Islet precursor cell (in vitro differentiated cells): ENCODE measurements at places on chromosomes 11 and 22.

DNA sequence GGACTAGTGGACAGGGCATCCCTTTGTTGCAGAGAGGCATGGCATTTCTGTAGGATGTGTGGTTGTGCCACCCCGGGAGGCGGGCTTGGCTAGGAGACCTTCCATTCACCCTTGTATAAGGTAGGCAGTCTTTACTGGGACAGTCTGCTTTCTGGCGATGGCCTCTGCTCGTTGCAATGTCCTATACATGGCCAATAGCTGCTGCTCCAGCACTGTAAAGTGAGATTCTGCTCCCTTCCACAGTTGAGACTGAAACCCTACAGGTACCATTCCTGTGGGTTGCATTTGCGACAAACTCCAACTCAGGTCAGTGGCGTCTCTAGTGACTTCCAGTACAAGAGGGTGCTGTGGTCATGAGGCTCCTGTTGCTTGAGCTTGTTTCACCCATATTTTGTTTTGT is 20.4 kb upstream of the APOL3 start:
- peak; percentile 17 for DNase-seq

- no peak for DNase-seq
Measured at GRCh38 chr11:87974797-87975196, 200.4 kb downstream of the RAB38 start.

GRCh38 chr11:76236092-76236999 is 30.0 kb upstream of the WNT11 start:
- DNase-seq: peak; percentile 80

DNA sequence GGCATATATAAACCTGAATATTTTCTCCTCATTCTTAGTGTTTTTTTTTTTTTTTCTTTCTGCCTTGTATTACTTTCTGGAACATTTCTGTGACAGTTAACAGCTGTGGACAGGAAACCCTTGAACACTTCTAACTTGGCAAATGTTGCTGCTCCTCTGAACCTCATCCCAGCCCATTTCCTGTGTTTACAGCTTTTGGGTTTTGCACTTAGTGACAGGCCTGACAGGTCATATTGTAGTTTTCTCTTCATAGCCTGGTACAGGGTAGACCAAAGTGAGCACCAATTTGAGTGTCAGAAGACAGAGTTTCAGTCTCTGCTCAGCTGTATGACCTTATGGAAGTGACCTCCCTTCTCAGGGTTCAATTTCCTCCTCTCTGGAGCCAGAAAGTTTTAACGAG is 91.6 kb downstream of the STIM1 start:
- no peak for DNase-seq

DNA sequence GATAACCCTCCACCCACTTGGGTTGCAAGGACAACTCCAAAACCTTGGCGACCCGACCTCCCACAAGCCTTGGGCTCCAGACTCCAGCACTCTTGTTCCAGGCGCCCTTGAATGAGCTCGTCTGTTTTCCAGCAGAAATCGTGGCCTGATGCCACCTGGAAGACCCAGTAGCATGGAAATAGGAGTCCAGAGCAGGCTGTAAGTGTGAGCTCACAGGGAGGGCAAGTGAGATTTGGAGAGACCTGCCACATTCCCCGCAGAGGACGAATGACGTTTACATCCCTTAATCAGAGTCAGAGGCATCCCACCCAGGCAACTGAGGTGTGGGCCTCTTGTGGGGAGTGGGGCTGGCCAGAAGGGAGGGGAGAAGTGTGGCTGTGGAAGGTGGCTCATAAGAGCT is 71.9 kb downstream of the LDLRAD3 start:
- DNase-seq: no peak

DNA sequence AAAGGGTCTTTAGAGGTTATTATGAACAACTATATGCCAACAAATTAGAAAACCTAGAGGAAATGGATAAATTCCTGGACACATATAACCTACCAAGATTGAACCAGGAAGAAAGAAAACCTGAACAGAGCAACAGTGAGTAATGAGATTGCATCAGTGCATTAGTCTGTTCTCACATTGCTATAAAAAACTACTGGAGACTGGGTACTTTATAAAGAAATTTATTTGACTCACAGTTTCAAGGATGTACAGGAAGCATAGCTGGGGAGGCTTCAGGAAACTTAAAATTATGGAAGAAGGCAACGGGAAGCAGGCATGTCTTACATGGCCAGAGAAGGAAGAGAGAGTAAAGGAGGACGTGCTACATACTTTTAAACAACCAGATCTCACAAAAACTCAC is 70.8 kb upstream of the GNAZ start:
- no peak for DNase-seq

DNA sequence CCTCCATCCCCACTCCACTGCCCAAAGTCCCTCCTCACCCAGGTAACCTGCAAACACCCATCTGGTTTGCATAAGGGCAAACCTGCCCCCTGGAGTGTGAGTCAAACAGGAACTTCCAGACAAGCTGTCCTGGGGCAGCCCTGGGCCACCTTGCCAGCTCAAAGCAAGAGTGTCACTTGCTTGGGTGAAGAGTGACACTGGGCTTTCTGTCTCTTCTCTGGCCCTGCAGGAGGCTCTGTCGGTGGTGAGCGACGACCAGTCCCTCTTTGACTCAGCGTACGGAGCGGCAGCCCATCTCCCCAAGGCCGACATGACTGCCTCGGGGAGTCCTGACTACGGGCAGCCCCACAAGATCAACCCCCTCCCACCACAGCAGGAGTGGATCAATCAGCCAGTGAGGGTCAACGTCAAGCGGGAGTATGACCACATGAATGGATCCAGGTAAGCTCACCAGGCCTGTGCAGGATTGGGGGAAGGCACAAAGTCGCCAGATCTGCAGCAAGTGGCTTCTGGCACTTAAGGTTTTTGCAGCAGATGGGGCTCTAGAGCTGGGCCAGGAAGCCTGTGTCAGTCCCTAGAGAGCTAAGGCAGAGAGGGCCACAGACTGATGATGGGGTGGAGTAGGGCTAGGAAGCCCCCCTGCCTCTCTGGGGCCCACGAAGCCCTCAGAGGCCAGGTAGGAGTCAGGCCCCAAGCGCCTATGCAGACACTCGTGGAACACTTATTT is 64.2 kb downstream of the FLI1 start:
- DNase-seq: no peak

GRCh38 chr11:76385903-76386302 is 4.8 kb downstream of the GVQW3 start:
- DNase-seq: no peak

DNA sequence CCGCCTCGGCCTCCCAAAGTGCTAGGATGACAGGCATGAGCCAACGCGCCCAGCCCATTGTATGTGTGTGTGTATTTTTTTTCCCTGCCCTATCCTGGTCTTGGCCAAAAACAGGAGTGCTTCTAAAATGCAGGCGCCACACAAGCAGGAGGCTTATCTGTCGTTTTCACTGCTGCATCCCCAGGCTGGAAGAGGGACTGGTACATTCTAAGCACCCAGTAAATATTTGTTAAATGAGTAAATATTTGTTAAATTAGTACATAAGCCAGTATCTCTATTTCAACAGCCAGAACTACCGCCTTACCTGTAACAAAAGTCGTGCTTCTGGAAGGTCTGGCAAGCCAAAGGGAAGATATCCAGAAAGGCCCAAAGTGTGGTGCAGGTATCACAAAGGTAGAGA is 24.9 kb downstream of the ASCC2 start:
- no peak for DNase-seq

- peak; percentile 93 for DNase-seq
Measured at GRCh38 chr11:84969103-84969502, 658.0 kb downstream of the DLG2 start.

DNA sequence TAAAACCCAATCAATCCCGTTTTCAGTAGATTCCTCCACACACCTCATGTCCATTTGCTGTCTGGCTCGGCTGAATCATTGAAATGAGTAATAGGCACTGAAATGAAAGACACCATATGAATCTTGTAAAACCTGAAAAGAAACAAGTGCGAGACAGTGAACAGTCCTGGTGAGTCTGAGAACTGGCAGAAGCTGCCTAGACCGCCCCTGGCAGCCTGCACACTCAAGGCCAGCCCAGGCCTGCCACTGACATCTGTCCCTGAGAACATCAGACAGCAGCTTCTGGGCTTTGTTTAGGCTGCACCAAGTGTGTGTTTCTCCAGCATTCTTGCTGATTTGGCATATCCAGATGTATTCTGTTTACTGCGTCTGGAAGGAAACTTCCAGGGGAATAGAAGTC is 44.8 kb downstream of the ENDOD1 start:
- peak; percentile 84 for DNase-seq

GRCh38 chr22:17257121-17258001 is 38.1 kb upstream of the ADA2 start:
- no peak for DNase-seq

DNA sequence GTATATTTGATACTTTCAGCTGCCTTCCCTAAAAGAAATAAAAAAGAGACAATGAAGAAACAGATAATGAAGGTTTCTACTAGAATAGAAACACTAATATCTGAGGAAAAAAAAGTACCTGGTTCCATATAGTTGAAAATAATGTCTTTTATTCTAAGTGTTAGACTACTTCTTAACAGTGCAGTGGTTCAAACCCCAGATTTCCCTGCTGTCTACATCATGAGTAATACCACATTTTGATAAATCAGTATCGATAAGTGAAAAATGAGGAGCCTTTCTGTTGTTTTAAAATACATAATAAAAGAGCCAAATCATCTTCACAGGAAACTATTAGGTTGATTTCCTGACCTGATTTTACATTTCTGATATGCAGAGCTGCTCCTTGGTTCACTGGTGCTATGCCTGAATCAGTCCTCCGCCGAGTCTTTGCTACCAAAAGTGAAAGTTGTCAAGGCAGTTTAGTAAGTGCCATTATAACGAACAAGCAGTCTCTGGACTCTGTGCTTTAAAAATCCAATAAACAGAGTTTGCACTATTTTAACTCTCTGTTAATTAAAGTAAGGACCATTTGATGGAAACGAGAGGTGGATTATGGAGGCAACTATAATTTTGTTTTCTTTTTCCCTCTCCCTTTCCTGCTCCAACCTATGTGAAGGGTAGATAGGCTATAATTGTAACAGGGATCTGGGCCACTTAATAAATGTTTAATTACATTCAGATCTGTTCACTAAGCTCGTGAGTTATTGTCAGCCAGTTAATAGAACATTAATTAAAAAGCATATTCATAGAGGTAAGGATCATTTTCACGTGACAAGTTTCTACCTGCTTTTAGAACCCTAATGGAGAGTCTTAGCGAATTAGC is 724.5 kb upstream of the RAG2 start:
- no peak for DNase-seq

DNA sequence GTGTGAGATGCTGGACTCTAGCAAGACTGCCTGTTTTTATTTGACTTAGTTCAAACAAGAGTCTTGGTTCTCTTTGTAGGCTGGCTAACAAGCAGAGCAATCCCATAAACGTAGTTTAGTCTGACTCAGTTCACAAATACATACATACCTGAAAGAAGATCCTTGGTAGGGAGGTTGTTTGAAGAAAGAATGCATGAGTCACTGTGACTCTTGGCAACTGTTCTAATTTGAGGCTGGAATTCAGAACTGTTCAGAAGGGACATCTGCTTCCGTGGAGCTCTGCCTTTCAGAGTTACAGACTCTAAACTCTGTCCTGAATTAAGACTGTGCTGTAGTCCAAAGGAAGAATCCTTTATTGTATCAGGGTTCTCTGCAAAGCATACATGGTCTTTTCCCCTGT is 32.2 kb downstream of the C2CD3 start:
- peak; percentile 78 for DNase-seq

GRCh38 chr22:39638958-39639357 is 68.4 kb downstream of the CACNA1I start:
- no peak for DNase-seq

GRCh38 chr11:65744026-65744698 is 23.6 kb upstream of the RNASEH2C start:
- peak; percentile 73 for DNase-seq

- DNase-seq: no peak
Measured at GRCh38 chr11:40425168-40425567, 1034.3 kb downstream of the LRRC4C start.

GRCh38 chr11:5065027-5065426 is 4.3 kb upstream of the OR52E1 start:
- DNase-seq: no peak

DNA sequence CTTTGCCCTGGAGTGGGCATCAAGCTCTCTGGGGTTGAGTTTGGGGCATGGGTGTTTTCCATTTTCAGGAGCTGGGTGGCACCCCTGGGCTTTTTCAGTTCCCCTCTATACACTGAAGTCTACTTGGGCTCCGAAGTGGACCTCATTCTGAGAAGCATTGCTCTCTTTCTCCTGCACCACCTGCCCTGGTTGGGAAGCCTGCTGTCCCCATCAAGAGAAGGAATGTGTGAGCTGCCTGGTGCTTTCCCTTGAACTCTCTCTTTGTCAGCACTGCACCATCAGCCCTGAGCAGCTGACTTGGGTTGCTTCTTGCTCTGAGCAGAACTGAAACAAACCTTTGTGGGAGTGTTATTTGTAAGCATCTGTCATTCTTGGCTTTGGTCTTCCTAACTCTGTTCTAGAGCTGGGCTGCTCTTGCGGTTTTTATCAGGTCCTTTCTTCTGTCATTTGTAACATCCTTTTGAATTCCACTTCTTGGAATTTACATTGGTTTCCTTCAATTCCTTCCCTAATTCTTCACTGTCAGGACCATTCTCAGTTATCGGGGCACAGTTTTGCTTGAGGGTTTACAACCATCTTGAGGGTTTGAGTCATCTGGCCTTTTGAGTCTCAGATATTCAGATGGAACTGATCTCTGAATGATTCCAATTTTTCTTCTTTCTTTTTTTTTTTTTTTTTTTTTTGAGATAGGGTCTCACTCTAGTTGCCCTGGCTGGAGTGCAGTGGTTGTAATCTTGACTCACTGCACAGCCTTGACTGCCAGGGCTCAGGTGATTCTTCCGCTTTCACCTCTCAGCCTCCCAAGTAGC is 20.5 kb downstream of the UBE2L3 start:
- no peak for DNase-seq

DNA sequence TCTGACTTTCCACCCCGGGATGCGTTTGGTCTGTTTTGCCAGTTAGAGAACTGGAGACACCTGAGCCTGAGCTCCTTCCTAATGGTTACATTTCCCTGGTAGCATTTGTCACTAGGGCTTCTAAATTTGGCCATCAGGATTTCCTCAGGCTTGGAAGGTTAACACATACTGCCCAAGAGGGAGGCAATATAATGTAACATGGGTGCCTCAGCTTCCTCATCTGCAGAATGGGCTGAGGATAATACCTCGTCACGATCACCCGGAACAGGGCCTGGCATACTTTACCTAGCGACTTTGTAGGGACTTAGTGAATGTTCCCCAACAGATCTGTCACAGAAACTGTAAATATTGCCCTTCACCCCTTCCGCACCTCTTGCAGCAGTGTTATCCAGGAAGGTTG is 11.3 kb downstream of the IL17RA start:
- no peak for DNase-seq

DNA sequence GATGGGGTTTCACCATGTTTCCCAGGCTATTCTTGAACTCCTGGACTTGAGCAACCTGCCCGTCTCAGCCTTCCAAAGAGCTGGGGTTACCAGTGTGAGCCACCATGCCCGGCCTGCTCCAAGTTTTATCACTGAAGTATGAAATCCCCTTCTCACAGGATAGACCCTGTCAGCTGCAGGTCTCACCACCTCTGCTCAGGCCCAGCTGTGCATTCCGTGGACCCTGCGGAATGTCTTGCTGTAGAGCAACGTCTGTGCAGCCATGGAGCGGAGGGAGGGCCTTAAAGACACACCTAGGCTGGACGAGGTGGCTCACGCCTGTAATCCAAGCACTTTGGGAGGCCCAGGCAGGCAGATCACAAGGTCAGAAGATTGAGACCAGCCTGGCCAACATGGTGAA is 625.4 kb downstream of the BRD1 start:
- DNase-seq: peak; percentile 43
